ENCODE measurements at places on chromosomes 11 and 22.

- no peak for DNase-seq
Observed at GRCh38 chr11:87926250-87926970, 248.8 kb downstream of the RAB38 start.

GRCh38 chr11:118152552-118153471 lies at the start of gene SCN4B:
TSS of gene SCN4B (minus strand) at chr11:118152823. CDS start at chr11:118152673, 150 bp downstream.
- no peak for DNase-seq

- no peak for DNase-seq
Observed at GRCh38 chr22:32465661-32466060, 1.4 kb upstream of the BPIFC start.

GRCh38 chr11:5285703-5286340 lies 15.9 kb downstream of the OR51B4 start:
- no peak for DNase-seq

- no peak for DNase-seq
Observed at GRCh38 chr11:64891215-64891848, 12.9 kb upstream of the EHD1 start.

DNA sequence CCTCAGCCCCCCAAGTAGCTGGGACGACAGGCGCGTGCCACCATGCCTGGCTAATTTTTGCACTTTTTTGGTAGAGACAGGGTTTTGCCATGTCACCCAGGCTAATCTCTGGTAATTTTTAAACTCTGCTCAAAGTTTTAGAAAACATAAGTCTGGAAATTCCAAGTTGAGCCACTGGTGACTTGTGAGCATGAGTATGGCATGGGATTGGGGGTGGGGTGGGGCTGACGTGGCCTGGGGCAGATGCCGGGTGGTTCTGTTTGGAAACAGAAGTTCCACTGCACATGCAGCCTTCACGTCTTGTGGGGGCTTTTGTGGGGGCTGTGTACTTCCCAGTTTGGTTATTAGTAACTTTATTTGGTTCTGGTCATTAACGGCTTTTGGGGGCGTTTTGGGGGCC lies 67.3 kb downstream of the PTPRJ start:
- DNase-seq = no peak

GRCh38 chr11:66728038-66728692 lies 851 bp downstream of the SPTBN2 start:
- no peak for DNase-seq

GRCh38 chr11:46308631-46309419 lies 31.4 kb downstream of the CREB3L1 start:
- peak; percentile 15 for DNase-seq

GRCh38 chr11:30225642-30226041 lies 5.2 kb upstream of the FSHB start:
- no peak for DNase-seq

DNA sequence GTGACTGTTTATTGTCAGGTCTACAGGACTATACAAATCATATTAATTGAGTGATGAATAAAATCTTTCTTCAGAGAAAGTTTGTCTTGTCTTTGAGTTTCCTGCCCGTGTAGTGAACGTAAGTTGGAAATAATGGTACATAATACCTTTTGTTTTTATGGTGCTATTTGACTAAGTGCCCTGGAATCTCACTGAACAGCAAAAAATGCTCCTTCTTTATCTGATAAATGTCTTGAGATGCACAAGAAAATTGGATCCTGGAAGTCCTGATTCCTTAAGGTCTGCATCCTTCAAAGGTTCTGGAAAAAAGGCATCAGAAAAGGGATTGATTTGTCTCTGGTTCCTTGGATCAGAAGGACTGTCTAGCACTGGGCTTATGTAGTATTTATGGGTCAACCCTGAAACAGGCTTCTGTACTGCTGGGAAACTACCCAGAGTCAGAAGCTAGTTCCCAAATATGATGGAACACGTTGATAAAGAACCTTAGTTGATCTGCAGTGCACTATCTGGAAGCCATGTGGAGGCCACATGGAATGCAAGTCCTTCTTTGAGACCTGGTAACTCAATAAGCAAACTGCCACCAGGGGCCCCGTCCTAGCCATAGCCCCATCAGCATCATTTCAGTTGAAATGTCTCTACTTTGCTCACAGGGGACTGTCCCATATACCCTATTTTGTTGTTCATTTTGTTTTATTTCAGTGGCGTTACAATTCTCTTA lies 100.6 kb upstream of the CD44 start:
- no peak for DNase-seq

- no peak for DNase-seq
Observed at GRCh38 chr11:96241331-96241841, 101.6 kb downstream of the MAML2 start.

GRCh38 chr11:8065031-8065430 lies 16.0 kb upstream of the TUB start:
- DNase-seq = no peak

- no peak for DNase-seq
Observed at GRCh38 chr11:88384669-88385005, 47.1 kb upstream of the CTSC start.

- no peak for DNase-seq
Observed at GRCh38 chr11:116342148-116342547, 430.6 kb downstream of the BUD13 start.

DNA sequence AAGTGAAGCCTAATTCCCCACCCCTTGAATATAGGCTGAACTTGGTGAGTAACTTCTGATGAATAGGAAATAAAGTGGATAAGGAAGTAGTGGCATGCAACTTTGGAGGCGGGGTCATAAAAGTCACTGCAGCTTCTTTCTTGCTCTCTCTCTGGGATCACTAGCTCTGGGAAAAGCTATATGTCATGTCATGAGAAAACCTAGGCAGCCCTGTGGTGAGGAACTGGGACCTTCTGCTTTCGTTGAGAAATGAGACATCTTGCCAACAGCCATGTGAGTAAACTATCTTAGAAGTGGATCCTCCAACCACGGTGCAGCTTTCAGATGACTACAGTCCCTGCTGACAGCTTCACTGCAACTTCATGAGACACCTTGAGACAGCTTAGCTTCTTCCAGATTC lies 15.7 kb downstream of the ZNF214 start:
- DNase-seq = no peak

DNA sequence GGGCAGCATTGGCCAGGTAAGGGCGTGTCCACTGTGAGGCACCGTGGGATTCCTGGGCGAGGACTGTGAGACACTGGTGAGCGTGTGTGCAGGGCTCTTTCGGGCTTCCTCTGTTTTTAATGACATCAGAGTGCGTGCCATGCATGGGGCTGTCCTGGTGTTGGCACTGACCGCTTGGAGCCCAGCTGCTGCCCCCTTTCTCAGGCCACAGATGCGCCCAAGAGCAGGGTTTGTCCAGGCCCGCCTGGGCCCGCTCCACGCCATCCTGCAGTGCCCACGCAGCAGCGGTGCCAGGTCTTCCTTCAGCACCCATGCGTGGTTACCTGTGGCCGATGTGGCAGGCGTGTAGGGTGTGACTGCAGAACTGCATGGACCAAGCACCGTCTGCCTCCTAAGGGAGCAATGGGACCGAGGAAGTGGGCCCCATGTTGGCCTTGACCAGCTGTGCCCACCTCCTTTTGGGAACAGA lies 72.3 kb upstream of the SEPTIN5 start:
- no peak for DNase-seq

DNA sequence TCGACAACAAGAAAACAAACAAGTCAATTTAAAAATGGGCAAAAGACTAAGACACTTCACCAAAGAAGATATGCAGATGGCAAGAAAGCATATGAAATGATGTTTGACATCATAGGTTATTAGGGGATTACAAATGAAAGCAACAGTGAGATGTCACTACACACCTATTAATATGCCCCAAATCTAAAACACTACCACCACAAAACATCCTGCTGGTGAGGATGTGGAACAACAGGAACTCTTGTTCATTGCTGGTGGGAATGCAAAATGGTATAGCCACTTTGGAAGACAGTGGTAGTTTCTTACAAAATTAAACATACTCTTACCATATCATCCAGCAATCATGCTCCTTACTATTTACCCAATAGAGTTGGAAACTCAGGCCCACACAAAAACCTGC lies 29.0 kb downstream of the PRRG4 start:
- no peak for DNase-seq

- no peak for DNase-seq
Observed at GRCh38 chr11:62974848-62975522, 9.8 kb downstream of the SLC22A6 start.

GRCh38 chr22:49299821-49300231 lies 527.8 kb downstream of the BRD1 start:
- DNase-seq = no peak
